ENCODE measurements at places on chromosomes 11 and 22.

DNA sequence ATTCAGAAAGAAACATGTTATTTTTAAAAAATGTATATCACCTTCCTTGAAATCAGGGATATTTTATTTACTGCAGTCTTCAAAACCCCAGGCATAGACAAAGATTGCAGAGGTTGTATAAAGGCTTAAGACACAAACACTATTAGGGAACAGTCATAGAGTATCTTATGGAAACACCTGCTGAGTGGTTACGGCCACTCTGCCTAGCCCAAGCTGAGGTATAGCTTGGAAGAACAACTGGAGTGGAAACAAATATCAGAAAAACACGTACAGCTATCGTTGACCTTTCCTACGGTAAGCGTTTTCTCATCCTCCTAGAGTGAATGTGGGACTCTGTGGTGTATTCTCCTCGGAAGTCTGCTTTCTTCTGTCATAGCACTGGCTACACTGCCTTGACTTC lies 30.4 kb upstream of the LYVE1 start:
- DNase-seq, result no peak

DNA sequence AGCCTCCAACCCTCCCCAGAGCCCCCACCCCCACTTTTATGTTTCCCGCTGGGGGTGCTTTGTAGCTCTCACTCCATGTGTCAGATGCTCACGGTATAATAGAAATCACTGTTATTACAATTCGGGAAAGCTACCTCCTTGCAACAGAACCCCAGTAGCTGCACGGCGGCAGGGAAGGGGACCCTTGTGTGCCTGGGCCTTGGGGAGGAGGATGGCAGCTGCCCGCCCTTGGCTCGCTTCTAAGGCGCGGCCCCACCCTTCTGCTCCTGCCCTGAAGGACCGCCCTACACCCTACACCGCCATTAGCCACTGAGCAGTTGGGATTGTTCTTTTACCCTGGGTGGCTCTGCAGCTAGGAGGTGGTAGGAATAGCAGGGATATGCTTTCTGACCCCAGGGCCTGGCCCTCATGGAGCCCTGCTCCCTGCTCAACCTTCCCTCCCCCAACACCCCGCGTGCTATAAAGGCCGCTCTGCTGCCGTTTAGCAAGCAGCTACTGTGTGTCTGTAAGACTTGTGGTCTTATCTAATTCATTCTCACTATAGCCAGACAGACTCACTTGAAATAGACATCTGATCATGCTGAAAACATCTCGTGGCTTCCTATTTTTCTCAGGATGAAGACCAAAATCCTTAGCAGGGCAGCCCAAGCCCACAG lies 219.7 kb downstream of the CEP164 start:
- no peak for DNase-seq

GRCh38 chr11:117790279-117790678 lies 6.7 kb downstream of the DSCAML1 start:
- no peak for DNase-seq

- DNase-seq, result no peak
These were observed 17.9 kb downstream of the LINC01488 start for GRCh38 chr11:69499186-69499917.

DNA sequence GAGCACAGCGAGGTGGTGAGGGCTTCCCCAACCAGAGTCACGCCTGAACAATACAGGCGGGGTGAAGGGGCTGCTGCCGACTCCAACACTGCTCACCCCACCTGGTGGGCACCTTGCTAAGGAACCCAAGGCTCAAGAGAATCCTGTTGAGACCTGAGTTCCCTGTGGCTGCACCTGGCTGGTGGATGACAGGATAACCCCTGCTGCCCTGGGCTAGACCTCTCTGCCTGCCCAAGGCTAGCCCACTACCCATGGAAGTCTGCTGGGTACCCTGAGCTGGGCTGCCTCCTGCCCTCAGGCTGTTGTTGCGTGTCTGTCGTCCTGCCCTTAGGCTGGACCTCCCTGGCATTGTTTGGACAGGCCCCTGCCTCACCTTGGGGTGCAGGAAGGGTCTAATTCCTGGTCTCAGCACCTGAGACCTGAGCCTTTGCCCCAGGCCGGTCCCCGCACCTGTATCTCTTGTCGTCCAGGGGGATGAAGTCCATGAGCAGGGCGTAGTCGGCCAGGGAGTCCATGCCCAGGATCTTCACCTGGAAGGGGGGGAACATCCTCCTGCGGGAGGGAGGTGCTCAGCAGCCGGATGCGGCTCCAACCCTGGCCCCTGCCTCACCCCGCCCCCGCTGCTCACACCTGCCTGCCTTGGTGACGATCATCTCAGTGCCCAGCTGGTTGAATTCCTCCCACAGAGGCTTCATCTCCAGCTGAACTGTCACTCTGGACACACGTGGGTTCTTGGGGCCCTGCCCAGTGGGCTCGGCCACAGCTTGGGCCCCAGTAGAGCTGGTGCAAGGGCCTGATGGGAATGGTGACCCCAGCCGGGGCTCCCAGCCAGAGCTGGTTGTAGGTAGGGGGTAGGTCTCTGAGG lies 4.9 kb upstream of the NUDT8 start:
- no peak for DNase-seq

GRCh38 chr11:124892146-124892545 lies 5.5 kb downstream of the ROBO4 start:
- no peak for DNase-seq

DNA sequence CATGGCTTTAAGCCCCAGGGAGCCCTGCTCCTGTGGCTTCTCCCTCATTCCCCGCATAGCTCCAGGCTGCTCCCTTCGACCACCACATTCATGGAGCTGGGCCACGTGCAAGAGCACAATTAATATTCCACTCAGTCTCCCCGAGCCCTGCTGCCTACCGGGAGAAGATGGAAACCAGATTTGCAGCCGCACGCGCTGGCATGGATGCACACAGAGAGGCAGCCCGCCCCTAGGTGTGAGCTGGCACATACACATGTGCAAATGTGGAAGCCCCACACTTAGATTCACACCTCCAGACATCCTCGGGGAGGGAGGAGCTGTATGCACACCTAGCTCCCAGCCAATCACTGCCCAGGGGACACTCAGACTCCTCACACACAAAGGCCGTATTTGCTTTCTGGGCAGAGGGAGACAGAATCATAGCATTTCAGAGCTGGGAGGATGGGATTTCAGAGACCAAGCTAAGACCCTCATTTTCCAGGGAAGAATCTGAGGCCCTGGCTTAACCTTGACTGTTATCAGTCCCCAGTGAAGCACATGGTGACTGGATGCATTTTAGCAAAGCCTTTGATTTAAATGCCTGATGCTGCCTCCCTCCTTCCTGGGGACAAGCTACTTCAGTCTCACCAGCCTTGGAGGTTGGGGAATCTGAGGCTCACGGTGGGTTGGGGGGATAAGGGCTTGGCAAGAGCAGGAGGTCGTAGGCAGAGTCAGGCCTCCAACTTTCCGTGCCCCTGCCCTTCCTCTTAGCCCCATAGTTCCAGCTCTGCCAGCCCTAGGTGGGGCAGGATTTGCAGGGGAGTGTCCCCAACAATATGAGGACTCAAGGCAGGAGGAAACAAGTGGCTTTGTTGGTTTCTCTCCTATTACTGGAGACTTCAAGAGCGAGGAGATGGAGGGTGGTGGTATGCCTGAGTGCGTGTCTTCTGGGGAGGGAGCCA lies 5.3 kb upstream of the CREB3L1 start:
- DNase-seq, result no peak

- no peak for DNase-seq
These were observed 24.7 kb downstream of the TPCN2 start for GRCh38 chr11:69073469-69073868.

- DNase-seq, result no peak
These were observed 63.7 kb downstream of the SGSM3 start for GRCh38 chr22:40434106-40434505.

Data from activated naive CD4-positive, alpha-beta T cell treated with anti-CD3 and anti-CD28 coated beads, Interleukin-2, amount 50 U/mL, for 16 hours (primary cell).